ENCODE measurements at places on chromosomes 2 and 18.
A peak's percentile ranks its signal among the peaks of the same experiment; 100 is the strongest.

- DNase-seq = no peak
Observed at GRCh38 chr2:133666621-133667020, 98.4 kb upstream of the NCKAP5 start.

- no peak for DNase-seq
Observed at GRCh38 chr2:41042343-41042742, 590.5 kb upstream of the SLC8A1 start.

- DNase-seq = no peak
Observed at GRCh38 chr2:24763843-24764242, 29.3 kb downstream of the PTRHD1 start.

DNA sequence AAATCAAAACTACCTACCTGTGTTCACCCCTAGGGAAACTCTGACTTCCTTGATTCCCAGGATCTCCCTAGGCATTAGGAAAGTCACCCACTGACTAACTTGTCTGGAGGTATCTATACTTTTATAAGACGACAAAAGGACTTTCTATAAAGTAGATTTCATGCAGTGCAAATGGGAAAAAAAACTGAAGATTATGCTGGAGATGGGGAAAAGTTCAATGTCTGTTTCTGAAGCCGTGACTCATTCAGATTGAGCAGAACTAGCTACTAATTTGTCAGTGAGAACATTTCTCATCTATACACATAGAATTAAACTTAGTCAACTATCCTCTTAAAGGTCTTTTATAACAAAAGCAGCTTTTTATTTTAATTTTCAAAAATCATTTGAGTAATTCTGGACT is 6.0 kb downstream of the SEPTIN10 start:
- no peak for DNase-seq

- no peak for DNase-seq
Observed at GRCh38 chr2:159939946-159940345, 122.5 kb downstream of the PLA2R1 start.

DNA sequence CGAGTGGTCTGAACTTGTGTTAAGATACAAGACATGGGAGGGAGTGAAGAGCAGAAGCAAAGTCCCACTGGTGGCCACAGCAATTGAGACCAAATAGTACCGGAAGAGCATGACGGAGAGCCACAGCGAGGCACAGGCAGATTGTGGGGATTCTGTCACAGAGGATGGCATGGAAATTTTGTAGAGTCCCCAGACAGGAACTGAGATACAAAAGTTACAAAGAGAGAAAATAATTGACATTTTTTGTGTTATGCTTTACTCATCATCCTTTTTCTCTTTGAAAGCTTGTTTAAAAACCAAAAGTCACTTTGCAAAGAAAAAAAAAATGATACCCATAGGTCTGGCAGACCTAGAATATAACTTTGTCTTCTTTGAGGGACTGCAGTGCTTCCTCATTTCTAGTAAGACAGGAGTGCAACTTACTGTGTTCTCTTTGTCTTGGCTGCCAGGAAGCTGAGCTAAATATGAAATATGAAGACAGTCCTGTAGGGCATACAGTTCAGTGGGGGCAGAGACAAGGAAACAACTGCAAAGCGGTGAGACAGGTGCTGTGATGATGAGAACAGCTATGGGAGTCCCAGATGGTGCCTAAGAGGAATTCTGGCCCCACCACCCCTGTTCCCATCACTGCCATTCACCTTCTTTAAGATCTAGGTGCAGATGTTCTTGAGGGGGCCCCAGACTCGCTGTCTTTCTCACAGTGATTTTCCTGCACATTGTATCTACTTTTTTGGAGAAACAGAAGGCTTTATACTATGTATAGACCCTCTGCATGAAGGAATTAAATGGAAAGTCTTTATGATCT is 5.2 kb downstream of the ARHGAP25 start:
- no peak for DNase-seq

GRCh38 chr18:31646332-31647126 is 37.9 kb downstream of the B4GALT6 start:
- DNase-seq = no peak

DNA sequence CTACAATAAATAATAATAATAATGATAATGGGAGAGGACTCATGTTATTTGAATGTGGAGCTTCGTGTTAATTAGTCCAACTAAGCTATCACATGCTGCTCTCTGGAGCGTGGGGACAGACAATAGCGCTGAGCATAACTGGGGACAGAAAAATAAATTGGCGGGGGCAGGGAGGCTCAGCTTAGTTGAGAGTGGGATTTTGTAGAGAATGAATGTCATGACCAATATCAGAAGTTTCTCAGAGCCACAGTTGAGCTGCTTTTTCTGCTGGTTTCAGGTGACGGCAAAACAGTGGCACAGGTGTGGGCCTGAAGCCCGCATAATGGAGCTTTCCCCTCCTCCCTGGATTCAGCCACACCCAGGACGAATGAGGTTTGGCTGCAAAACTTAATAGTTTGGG is 111.1 kb upstream of the CAB39 start:
- no peak for DNase-seq

DNA sequence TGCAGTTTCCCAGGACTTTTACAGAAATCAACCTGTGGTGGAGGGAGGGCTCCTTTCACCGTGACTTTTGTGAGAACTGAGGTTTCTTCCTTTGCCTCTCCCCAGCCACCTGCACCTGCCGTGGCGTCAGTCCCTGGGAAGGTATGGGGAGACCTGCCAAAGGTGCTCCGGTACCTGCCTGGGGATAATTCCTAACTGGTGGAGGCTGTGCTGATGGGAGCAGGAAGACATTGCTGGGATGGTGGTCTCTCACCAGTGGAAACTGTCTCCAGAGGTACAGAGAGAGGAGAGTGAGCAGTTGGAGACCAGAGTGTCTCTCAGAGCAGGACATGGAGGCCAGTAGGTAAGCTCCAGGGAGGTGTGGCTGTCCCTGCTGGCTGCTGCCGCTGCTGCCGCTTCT is 52.6 kb downstream of the CIB4 start:
- no peak for DNase-seq

GRCh38 chr2:67259556-67260342 is 137.4 kb upstream of the ETAA1 start:
- peak; percentile 93 for DNase-seq

DNA sequence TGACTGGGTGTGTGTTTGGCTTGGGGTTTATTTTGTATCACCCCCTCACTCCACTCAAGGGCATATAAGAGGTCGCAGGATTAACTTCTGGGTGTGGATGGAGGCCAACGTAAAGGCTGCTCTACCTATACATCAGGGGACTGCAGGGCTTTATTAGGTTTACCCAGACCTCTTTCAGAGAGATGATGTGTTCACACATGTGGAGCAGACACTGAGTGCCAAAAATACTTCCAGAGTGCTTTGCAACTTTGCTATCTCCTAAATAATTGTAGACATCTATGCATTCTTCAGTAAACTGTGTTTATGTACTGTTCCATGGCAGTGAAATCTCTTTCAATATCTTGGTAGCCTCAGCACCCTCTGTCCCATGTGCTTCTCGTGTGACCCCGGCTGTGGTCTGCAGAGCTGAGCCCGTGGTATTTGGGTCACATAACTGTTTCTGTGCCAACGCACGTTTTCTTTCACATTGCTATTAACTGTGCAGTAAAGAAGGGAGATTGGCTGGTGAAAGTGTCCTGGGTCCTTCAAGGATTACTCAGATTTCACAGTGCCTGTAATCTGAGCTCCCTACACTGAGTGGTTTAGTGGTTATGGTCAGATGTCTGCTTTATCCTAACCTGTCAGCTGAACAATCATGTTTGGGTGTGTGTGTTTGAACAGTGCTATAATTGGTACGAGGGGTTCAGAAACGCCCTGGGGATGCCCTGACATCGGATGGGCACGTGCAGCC is 208.1 kb downstream of the VAPA start:
- DNase-seq = peak; percentile 41

- no peak for DNase-seq
Observed at GRCh38 chr2:57141269-57141668, 905.3 kb upstream of the VRK2 start.

- DNase-seq = no peak
Observed at GRCh38 chr2:27071990-27072830, 756 bp upstream of the OST4 start.

DNA sequence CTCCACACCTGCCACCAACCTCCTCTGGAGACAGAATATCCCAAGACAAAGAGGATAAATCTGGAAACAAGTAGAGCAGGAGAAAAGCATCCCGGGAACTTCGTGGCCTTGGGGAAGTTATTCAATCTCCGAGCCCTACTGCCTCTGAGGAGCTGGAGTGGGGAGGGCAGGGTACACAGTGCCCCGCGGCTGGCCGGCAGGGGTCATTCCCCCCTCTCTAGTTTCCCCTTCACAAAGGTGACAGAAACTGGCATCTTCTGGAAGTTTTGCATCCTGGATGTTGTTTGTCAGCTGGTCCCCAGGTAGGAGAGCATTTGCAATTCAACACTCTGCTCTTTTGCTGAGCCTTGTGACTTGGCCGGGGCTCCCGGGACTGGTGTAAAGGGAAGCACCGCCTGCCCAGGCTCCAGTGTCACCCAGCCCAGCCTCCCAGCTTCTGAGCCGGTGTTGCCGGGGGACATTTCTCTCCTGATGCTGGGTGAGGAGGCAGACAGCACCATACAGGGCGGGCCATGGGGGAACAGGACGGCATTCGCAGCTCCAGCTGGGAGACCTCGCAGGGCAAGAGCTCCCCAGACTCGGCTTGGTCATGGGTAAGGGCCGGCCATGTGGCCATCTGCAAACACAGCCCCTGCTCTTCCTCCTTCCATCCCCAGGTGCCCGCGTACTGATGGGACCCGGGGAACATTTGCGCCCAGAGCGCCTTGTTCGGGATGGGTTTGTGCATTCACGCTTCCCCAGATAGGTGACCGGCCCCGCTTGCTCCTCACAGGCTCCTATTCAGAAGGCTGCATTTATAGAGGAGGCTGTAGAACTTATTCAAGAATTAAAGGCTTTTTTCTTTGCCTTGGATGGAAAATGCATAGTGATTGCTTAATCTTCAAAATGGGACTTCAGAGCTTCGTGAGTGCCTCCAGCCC is 7.4 kb upstream of the NTSR2 start:
- no peak for DNase-seq

DNA sequence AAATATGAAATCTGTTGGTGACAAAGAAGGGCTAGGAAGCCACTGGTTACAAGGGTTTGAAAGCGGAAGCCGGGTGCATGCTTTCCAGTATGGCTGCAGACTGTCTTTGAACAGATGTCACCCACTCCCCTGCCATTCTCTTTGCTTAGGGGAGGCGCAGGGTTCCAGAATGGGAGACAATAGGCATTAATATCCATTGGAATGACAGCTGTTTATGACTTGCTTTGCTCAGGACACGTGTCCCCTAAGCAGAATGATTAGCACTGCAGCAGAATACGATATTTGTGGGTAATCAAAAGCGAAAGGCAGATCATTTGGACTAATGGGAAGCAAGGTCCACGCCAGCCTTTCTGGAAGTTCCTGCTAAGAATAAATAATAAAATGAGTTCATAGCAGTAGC is 25.8 kb upstream of the NRP2 start:
- DNase-seq = no peak

- DNase-seq = no peak
Observed at GRCh38 chr2:4219571-4219970, 516.2 kb downstream of the DCDC2C start.

GRCh38 chr2:47094511-47095142 is 60.5 kb downstream of the STPG4 start:
- DNase-seq = no peak

DNA sequence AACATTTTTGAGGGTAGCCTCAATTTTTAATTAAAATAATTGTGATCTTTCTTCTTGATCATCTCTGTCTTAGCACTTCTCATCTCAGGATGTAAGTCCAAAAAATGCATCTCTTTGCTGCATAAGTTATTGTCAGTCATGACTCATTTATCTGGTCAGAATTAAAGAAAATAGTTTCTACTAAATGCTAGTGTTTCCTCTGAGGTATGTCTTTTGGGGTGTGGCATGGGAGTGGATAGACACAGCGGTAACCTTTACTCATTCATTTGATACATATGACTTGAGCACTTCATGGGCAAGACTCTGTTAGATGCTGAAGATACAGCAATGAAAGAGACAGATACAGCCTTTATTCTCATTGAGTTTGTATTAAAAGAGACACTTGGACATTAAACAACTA is 284.7 kb downstream of the IRS1 start:
- DNase-seq = peak; percentile 68

GRCh38 chr2:233976690-233977294 is 59.6 kb downstream of the TRPM8 start:
- peak; percentile 8 for DNase-seq

GRCh38 chr18:45212181-45213039 is 402.9 kb upstream of the SLC14A2 start:
- no peak for DNase-seq

DNA sequence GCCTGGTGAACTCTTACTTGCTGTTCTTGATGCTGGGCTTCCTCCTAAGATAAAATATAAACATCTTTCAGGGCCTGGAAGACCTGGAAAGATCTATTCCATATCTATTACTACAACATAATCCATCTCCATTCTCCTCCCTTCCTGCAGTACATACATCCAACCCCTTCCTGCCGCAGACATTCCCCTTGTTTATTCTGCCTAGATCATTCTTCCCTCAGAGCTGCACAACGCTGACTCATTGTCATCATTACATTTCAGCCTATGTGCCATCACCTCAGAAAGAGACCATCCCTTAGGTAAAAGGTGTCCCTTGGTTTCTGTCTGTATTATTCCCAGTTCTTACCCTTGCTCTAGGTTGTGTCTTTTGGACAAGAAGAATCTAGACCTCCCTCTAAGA is 2.5 kb upstream of the CDH7 start:
- no peak for DNase-seq

DNA sequence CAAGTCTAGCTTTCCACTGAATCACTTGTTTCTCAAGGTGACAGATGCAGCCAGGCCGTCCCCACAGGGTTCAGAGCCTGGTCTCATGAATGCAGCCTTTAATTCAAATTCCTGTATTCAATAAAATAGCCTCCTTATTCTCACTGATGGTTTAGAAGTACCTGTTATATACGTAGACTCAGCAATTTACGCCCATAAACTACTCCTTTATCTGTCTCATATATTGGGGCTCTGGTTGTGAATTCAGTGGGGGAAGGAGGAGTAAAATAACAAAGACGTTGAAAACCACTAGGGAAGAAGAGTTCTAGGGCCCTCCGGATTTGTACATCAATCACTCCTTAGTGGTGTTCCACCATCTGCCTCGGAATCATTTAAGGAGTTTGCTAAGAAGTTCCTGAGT is 1.7 kb downstream of the OBSL1 start:
- DNase-seq = no peak

GRCh38 chr2:163039266-163039665 is 200.7 kb upstream of the KCNH7 start:
- DNase-seq = no peak

GRCh38 chr2:80330527-80331450 is 26.2 kb upstream of the LRRTM1 start:
- no peak for DNase-seq

- no peak for DNase-seq
Observed at GRCh38 chr2:27792759-27793158, 21.2 kb downstream of the MRPL33 start.

Measured in epithelial cell of prostate (primary cell).